NCI-H1930 (cell line): ENCODE measurements at places on chromosomes 12 and 14.

DNA sequence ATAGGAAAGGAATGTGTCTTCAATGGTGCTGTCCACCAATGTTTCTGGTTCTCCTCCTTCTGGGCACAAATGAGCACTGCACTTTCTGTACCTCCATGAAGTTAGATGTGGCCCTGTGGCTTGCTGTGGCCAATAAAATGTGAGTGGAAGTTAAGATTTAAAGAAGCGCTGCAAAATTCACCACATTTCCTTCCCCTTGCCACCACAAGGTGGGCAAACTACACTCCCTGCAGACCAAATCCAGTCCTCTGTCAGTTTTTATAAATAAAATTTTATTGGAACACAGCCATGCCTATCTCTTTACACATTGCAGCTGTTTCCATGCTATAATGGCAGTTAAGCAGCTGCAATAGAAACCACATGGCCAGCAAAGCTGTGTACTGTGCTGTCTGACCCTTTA is 141.4 kb upstream of the TMPO start:
- DNase-seq = no peak

GRCh38 chr12:112515868-112516267 is 97.1 kb downstream of the PTPN11 start:
- no peak for DNase-seq

DNA sequence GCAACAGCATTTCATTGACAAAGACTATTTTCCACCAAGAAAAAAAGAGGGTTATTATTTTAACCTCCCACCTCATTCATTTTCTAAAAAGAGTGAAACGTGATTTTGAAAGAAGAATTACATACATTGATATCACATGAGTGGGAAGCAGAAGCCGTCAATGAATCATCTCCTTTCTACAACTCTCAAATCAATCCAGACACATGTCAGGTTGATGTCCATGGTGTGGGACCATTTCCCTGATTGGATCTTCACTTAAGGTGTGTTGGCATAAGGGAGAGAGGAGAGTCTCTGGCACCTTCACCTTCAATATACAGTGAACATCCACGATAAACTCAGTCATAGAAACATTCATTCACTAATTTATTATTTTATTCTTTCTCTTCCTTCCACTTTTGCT is 1095.1 kb downstream of the BCL11B start:
- no peak for DNase-seq

- DNase-seq = no peak
Observed at GRCh38 chr14:100818221-100818699, 7.7 kb upstream of the MEG3 start.

DNA sequence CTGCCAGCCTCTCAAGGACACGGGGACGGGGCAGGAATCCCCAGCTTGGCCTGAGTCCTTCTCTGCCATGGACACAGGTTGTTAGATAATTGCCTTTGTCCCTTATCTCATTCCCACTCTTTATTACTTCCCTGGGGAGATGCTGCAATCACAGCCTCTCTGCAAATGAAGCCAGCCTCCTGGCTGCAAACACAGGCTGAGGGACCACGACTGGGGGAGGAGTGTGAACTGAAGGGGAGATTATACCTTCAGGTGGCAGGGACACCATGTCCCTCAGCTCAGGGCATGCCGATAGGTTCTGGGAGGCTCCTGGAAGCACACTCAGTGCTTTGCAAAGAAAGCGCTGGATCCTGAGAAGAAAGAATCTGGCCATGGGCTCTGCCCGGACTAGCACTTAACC is 16.1 kb upstream of the CHGA start:
- peak; percentile 25 for DNase-seq
